LHCN-M2 (cell line): ENCODE measurements at places on chromosomes 5 and 9. TPM values are rescaled to one million over a fixed set of nuclear protein-coding genes. Genes with fewer than 3 reads are reported as not detected.

DNA sequence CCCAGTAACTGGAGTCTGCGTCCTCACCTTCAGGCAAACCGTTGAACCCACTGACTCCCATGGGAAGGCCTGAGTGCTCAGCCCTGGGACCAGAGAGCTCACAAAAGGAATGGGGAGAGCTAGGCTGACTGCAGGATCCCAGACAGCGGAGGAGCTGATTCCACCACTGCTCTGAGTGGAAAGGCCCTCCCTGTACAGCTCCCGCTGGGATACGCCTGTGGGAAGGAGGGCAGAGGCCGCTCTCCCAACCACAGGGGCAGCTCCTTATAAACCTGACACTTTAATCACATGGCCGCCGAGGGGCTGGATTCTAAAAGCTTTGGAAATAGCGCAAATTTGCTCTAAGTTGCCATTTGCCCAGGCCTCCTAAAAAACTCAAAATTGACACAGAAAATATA, 37.1 kb downstream of the DBH start:
- DNase-seq, result no peak

ADRA1B gene
- total RNA-seq, result 0.71 and 1.1 TPM in 2 replicates

DNA sequence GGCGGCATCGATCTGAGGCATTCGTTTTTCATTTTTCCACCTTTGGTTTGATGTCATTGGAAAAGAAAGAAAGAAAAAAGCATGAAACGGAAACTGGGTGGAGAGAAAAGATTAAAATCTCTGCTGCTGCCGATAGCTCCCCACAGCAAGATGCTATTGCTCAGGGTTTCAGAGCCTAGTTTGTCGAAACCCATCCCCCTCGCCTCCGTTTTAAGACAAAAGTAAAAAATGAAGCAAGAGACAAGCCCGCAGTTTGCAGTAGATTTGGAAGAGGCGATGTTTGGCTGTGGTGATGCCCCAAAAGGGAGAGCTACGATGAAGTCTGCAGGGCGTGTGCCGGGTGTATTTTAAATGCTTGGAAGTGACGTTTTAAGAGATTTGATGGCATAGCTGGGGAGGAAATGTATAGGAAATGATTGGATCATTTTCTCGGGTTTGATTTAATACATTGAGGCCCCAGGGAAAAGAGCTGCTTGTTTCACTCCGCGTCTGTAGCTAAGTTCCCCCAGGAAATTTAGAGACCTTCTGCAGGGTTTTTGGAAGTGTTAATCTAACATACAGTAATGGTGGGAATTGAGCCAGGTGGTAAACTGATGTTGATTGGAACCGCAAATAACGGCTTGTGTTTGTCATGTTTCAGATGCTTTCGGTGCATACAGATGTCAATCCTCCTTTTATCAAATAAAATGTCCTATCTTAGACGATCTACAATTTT, 909 bp downstream of the NDFIP1 start:
- peak; percentile 20 for DNase-seq

SLC6A18 gene
- total RNA-seq, result not detected in 2 replicates

GRCh38 chr5:135337064-135337463, 62.0 kb downstream of the MACROH2A1 start:
- DNase-seq, result peak; percentile 60

- peak; percentile 7 for DNase-seq
Observed at GRCh38 chr5:36073595-36074216, 7.0 kb upstream of the UGT3A2 start.

DNA sequence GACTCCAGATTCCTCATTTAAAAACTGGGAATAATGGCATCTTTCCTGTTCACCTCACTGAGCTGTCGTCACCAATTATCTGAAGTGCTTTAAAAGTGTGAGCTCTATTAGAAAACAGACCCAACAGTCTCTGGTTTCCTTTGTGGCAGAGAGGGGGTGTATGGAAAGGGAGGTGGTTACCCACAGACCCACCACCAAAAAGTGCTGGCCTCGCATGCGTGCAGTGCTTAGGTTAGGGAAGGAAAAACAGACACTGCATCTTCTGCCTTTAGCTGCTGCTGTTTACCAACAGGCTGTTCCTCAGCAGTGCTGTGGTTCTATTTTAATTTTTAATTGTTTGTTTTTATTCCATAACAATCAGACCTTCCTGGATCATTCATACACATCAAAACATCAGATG, 249.6 kb downstream of the PIK3R1 start:
- no peak for DNase-seq

DNA sequence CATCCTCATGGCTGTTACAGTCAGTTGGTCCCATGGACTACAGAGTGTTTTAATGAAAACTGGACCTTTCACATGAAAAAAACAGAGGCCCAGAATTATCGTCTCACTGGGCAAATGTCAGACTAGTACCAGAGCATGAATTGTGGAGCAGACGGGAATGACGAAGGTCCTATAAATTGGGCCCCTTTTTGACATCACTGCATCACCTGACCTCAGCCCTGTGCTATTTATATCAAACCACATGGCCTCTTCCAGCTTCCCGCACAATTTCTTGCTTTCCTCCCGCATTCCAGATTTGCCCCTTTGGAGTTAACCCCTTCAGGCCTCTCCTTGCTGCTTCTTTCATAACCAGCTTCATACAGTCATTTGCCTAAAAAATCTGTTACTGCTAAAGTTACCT, 301.7 kb downstream of the ATPSCKMT start:
- DNase-seq, result no peak

KIF4B gene
- 0.06 TPM in 2 replicates for total RNA-seq

- DNase-seq, result no peak
Observed at GRCh38 chr9:128102196-128102595, 25.3 kb downstream of the PTGES2 start.

GRCh38 chr9:524008-524407, 309.3 kb downstream of the DOCK8 start:
- no peak for DNase-seq

SLC23A1 gene
- total RNA-seq, result not detected in 2 replicates

BARHL1 gene
- total RNA-seq, result not detected in 2 replicates

FGF10 gene
- 0.46 and 1.3 TPM in 2 replicates for total RNA-seq

DNA sequence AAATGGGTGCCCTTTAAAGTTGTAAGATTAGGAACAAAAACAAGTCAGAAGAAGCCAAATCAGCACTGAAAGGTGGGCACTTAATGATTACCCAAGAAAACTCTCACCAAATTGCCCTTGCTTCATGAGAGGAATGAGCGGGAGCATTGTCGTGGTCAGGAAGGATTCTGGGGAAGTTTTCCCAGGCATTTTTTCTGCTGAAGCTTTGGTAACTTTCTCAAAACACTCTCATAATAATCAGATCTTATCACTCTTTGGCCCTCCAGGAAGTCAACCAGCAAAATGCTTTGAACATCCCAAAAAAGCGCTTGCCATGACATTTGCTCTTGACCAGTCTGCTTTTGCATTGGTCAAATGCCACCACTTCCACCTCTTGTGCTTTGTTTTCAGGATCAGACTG, 10.4 kb upstream of the PCDHGC3 start:
- DNase-seq, result no peak

GRCh38 chr9:27348785-27349697, 52.1 kb upstream of the EQTN start:
- DNase-seq, result no peak

GRCh38 chr5:137501226-137501625, 2.1 kb upstream of the SPOCK1 start:
- no peak for DNase-seq

GRCh38 chr9:136666372-136667213, 3.9 kb downstream of the EGFL7 start:
- no peak for DNase-seq

RAD50 gene
- total RNA-seq, result 21.9 and 27.0 TPM in 2 replicates

- peak; percentile 87 for DNase-seq
Observed at GRCh38 chr9:70438341-70438928, 24.0 kb upstream of the KLF9 start.

DNA sequence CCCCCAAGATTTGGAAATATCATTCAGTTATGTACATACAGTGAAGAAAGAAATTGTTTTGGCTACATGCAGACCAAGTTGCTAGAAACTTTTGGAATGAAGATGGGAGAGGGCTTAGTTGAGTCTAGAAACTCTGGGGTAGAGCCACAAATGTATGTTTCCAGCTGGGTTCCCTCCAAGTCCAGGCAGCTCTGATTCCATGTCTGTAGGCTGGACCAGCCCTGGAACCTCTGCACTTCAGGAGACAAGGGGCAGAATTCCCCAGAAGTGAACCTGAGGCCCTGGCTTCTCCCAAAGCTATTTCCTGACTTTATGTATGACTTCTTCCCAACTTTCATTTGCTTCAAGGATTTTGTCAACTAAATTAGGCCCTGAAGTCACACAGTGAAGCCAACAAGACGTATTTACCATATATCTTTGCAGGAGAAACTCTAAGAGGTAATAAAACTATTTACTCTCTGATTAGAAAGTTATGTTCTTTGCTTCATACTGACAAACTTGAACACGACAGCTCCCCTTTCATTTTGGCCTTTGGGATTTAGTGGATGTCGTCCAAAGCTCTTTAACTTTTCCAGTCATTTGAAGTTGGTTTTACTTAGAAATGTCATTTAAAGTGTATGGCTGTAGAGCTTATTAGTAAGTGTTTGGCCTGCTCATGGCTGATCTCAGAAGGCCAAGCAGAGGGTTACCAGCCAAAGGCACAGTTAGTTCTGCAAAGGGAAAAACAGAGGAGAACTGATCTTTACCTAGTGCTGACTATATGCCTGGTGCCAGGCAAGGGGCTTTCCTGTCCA, 152.0 kb upstream of the SLC28A3 start:
- DNase-seq, result no peak

DNA sequence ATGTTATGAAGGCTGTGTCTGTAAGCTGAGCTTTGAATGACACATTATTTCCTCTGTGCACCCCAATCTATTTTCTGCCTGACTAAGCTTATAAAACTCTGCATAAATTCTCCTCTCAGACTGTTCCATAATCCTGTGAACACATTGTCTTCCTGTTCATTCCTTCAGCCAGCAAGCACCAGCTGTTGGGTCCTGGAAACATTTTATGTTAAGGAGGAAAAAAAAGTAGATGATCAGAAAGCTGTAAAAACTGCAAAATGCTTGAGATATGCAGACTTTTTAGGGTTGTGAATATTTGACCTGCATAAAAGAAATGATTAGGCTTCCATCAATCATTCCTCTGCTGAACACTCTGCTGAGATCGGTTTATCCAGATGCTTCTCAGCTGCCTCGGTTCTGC, 1246.0 kb upstream of the DMAC1 start:
- no peak for DNase-seq

FCN2 gene
- not detected in 2 replicates for total RNA-seq

PCDHAC2 gene
- total RNA-seq, result 0.06 and 0.23 TPM in 2 replicates
